ENCODE measurements at places on chromosomes 6 and 20. TPM values are rescaled to one million over a fixed set of nuclear protein-coding genes. Genes with fewer than 3 reads are reported as not detected.
A peak's percentile ranks its signal among the peaks of the same experiment; 100 is the strongest.

- DNase-seq = no peak
Measured at GRCh38 chr20:22620342-22620741, 36.0 kb upstream of the FOXA2 start.

- peak; percentile 17 for DNase-seq
Measured at GRCh38 chr6:14333556-14334305, 216.2 kb downstream of the CD83 start.

BANF2 gene
- total RNA-seq = not detected

GRCh38 chr6:21357262-21357661 lies 236.3 kb upstream of the SOX4 start:
- DNase-seq = no peak

ARFGEF3 gene
- 0.16 TPM for total RNA-seq

DNA sequence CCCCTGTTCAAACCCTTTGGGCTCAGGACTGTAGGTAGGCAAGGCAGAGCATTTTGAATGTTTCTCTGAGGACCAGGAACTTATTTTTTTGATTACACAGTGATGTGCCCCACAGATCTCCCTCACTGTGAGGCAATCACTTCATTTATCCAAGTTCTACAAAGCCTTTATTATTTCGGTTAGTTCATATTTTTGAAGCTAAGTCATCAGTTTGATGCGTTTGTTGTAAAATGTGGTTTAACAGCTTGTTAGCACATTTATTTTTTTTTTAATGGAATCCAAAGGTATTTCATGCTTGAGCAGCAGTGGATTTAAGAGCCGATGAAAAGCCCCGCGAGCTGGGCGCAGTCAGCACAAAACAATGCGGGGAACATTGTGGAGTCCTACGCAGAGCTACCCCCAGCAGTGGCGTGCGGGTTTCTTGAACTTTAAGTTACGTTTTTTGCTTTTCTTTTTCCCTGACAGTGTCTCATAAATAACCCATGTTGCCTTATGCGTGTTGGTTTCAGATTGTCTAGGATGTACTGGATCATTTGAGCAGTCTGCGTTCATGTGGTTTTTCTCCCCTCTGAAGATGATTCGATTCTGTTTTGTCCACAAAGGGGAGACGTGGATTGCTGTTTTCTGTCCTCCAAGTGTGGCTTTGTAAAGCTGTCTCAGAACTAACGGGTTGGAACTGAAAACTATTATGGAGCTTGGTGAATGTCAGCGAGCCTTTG lies 233.6 kb upstream of the BMP2 start:
- no peak for DNase-seq

GRCh38 chr20:47196091-47197081 lies 160.1 kb downstream of the ZMYND8 start:
- peak; percentile 32 for DNase-seq

All from HFFc6 (cell line).